Activated gamma-delta T cell treated with anti-CD3 and anti-CD28 coated beads, Interleukin-2, amount 50 U/mL, for 16 hours (primary cell): ENCODE measurements at places on chromosomes 4 and X.
A peak's percentile ranks its signal among the peaks of the same experiment; 100 is the strongest.

DNA sequence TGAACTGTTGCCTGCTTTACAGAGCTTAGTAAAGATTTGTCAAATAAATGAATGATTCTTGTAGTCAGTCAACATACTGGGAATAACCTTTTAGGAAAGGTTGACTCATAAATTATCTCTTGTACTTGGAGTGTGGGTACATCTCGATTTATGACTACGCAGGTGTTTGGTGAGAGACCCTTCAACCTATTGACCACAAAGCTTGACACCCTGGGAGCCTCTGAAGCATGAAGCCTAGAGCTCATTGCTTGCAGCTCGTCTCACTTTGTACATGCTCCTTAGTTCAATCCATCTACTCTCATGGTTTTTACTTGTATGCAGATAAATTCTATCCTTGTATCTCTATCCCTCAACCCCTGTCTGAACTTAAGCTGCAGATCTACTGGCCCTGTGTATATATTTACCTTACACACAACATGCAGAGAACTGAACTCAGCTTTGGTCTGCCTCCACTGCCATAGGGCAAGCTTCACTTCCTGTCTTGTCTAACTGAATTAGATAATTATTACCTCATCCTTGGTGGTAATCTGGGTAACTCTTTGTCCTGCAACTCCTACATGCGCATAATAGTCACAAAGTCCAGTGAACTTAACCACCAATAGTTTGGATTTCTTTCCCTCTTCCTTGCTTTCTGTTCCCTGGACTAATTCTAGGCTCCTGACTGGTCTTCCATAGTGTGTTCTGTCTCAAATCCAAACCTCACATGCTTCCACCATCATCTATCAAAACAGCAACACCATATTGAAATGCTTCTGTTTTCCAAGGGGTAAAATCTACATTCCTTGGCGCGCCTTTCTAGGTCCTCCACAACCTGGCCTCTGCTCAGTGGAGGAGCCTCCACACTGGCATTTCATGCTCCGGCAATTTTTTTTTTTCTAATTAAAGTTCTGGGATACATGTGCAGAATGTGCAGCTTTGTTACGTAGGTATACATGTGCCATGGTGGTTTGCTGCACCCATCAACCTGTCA, 32.2 kb upstream of the FAT1 start:
- no peak for DNase-seq

- no peak for DNase-seq
These were observed 37.2 kb upstream of the HSD17B10 start for GRCh38 chrX:53471346-53471745.

DNA sequence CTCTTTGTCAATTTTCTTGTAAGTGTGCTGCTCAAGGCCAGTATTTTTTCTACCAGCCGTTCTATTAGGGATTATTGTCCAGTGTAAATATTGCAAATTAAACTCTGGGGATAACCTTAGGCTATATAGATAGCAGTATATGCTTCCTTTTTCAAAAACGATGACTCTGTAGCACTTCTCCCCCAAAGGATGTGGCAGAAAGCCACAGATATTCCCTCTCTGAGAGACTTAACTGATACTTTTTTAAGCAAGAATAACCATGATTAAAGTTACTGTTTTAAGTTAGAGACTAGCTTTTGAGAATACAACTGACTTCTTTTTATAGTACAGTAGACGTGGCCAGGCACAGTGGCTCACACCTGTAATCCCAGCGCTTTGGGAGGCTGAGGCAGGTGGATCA, 130.0 kb downstream of the FHIP1A start:
- no peak for DNase-seq

DNA sequence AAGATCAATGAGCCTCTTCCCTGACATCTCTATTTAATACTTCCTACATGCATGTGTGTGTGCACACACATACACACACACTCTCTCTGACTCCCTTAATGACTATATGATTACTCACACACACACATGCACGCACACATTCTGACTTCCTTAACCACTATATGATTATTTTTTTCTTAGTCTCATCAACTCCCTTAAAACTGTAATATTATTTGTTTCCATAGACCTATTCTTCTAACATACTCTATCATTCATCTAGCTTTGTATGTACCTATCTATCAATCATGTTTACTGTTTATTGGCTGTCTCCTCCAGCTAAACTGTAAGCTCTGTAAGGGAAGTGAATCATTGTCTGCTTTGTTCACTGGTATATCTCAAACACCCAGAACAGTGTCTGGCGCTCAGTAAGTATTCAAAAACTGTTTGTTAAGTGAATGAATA, 236.6 kb downstream of the RASL11B start:
- no peak for DNase-seq

- no peak for DNase-seq
These were observed 47.0 kb upstream of the SCOC start for GRCh38 chr4:140326395-140326993.

- no peak for DNase-seq
These were observed 330.9 kb downstream of the SPOCK3 start for GRCh38 chr4:166903408-166903807.

DNA sequence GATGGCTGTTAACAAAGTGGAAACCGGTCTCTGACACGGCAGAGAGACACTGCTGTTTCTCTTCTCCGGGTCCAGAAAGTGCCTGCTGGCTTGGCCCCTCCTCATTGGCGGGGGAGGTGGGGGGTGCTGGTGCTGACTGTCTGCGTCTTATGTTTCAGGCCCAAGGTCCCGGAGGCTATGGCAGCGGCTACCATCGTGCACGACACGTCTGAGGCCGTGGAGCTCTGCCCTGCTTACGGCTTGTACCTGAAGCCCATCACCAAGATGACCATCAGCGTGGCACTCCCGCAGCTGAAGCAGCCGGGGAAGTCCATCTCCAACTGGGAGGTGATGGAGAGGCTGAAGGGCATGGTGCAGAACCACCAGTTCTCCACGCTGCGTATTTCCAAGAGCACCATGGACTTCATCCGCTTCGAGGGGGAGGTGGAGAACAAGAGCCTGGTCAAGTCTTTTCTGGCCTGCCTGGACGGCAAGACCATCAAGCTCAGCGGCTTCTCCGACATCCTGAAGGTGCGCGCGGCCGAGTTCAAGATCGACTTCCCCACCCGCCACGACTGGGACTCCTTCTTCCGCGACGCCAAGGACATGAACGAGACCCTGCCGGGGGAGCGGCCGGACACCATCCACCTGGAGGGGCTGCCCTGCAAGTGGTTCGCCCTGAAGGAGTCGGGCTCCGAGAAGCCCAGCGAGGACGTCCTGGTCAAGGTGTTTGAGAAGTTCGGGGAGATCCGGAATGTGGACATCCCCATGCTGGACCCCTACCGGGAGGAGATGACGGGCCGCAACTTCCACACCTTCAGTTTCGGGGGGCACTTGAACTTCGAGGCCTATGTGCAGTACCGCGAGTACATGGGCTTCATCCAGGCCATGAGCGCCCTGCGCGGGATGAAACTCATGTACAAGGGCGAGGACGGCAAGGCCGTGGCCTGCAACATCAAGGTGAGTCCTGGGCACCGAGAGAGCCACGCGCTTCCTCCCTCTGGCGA, 2.2 kb downstream of the AKAP17A start:
- no peak for DNase-seq

- DNase-seq = no peak
These were observed 270.8 kb downstream of the GRIA3 start for GRCh38 chrX:123454712-123455431.

- no peak for DNase-seq
These were observed 171.3 kb downstream of the BTC start for GRCh38 chr4:74623041-74623440.

GRCh38 chrX:14926471-14926870, 53.2 kb downstream of the MOSPD2 start:
- no peak for DNase-seq

DNA sequence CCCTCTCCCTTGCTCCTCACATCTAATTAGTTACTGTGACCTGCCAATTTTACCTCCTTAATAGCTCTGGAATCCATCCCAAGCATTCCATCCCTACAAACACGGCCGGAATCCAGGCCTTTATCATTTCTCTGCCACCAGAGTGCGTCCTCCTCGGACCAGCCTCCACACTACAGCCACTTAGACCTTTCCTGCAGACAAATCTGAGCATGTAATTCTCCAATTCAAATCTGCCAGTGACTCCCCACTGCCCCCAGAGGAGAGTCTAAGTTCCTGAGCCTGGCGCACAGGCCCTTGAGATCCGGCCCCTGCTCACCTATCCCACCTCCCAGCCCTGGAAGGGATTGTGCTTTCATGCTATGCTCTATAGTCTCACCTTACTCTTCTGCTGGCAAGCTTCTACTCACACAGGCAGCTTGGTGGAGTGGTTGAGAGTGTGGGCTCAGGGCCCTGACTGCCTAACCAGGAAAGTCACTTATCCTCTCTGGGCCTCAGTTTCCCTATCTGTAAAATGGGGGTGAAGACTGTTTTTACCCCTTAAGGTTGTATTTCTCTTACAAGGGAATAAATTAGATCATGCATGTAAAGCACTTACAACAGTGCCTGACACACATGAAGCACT, 31.2 kb downstream of the PJA1 start:
- DNase-seq = no peak

DNA sequence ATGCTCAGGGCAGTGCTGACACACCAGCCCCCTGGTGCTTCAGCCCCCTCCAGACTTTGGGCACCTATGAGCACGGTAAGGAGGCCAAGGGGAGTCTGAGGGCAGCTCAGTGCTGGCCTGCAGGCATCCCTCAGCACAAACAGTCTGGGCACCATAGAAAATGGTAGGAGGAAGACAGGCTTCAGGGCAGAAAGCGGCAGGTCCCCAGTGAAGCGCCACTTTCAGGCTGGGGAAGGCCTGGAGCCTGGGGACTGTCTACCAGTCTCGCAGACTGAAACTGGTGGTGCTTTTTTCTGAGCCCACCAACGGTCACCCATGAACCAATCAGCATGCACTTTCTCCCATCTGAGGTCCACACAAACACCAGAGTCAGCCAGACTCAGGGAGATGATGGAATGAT, 1074.7 kb downstream of the PCDH18 start:
- no peak for DNase-seq

- DNase-seq = no peak
These were observed 183.4 kb downstream of the PPP3CA start for GRCh38 chr4:101163936-101164335.

DNA sequence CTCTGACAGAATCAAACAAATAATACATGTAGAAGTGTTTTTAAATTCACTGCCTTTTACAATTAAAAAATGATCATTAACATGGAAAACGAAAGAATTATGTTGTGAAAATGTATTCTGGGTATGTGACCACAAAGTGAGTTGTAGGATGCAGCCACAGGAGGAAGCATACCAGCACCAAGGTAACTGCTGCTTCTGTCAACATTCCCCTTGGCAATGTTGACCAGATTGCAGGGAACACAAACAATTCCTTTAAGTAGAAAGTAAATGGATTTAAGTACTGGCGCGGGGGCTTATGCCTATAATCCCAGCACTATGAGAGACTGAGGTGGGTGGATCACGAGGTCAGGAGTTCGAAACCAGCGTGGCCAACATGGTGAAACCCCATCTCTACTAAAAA, 1877.9 kb upstream of the PCDH7 start:
- DNase-seq = no peak

GRCh38 chr4:145012841-145013240, 85.2 kb downstream of the ANAPC10 start:
- no peak for DNase-seq

- DNase-seq = no peak
These were observed 31.9 kb downstream of the HTR2C start for GRCh38 chrX:114615765-114616164.

- no peak for DNase-seq
These were observed 394.7 kb downstream of the PPP3CA start for GRCh38 chr4:100952590-100952989.

GRCh38 chrX:25754399-25754798, 383.7 kb upstream of the MAGEB18 start:
- DNase-seq = no peak

DNA sequence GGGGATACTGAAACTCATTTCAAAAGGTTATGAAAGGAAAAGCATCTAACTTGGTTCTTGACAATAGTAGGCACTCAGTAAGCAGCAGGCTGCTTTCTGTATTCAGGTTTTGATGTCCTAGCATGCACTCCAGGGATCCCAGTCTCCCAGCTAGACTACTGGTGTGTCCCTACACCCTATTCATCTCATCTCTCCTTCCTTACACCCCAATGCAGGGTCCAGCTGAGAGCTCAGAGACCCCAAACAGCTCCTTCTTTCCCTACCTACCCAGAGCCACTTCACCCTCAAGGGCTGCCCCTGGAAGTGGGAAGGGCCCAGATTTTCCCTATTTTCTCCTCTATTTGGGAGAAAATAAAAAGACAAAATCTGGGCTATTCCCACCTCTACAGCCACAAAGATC, 1.6 kb upstream of the EFNB1 start:
- DNase-seq = no peak

DNA sequence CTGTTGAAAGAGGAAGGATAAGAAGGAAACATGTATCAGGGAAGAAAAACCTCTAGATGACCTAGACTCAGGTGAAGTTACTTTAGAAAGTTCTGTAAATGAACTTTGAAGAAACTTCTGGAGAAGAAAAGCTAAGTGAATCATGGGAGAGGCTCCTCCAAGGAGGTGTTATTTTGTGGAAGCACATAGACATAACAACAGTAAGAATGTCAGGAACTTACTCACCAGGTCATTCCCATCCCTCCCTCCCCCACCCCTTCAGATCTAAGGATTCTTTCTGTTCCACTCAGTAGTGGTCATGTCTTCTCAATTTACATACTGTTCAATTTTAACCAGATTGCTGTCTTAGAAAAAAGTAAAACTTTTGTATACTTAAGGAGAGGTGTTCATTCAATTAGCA, 310.5 kb upstream of the DDX53 start:
- no peak for DNase-seq

- peak; percentile 55 for DNase-seq
These were observed 31.8 kb upstream of the IQSEC2 start for GRCh38 chrX:53312946-53313727.

DNA sequence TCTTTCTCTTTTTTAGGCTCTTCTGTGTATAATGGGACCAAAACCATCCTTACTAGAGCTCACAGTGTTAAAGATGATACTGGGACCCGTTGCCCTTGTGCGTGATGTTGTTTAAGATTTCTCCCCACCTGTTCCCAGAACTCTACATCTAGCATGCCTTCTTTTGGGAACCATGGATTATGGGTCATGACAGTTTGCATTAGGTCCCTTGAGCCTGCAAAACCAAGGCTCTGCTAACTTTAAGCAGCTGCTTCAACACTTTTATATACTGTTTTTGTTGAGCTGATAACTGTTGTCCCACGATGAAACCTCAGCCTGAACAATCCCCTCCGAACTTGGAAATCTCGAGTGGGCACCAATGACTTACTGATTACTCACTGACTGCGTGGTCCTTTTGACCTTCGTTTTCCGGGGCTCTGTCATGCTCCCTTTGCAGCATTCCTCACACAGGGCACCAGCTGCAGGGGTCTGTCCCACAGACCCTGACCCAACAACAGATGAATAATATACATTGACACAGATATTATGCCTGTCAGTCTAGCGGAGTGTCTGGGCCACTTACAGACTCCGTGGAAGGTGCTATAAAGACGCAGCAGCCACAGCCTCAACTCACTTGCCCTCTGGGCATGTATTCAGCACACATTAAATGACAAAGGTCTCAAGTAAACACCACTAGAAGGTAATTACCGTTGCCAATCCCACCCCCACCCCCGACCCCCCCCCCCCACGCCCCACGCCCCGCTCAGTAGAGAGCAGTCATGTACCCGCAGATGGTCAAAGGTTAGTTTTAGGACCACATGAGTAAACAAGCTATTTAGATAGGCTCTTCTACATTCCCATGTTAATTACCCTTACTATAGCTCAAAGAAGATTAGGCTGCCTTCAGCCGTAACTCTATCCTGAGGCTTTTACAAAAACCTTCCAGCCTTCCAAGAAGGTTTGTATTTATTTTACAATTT, 162.0 kb upstream of the WDFY3 start:
- no peak for DNase-seq

GRCh38 chr4:137387924-137388323, 144.4 kb downstream of the PCDH18 start:
- no peak for DNase-seq

- DNase-seq = no peak
These were observed 483.7 kb upstream of the FTHL17 start for GRCh38 chrX:31555506-31555905.
